A549 treated with AZD2906 at 1 μM for 4 hours (cell line): ENCODE measurements at places on chromosomes 12 and 14. TPM values are rescaled to one million over a fixed set of nuclear protein-coding genes. Genes with fewer than 3 reads are reported as not detected.

NOVA1 gene
- 3.4 to 4.7 TPM (median 3.9 TPM) in 5 replicates for total RNA-seq

RPGRIP1 gene
- total RNA-seq, result 0.10 to 0.31 TPM (median 0.18 TPM) in 5 replicates

CLSTN3 gene
- total RNA-seq, result 11.7 to 17.4 TPM (median 14.9 TPM) in 5 replicates

SIRT4 gene
- total RNA-seq, result 0.41 to 0.98 TPM (median 0.71 TPM) in 5 replicates

SLC22A17 gene
- 5.5 to 7.4 TPM (median 6.7 TPM) in 5 replicates for total RNA-seq

PARP11 gene
- total RNA-seq, result 1.6 to 2.1 TPM (median 1.8 TPM) in 5 replicates

SMIM41 gene
- total RNA-seq, result not detected in 5 replicates

KCNK10 gene
- not detected in 5 replicates for total RNA-seq

GUCY2C gene
- total RNA-seq, result 0.02 to 0.03 TPM in 2 of 5 replicates, not detected in the others

SLC25A21 gene
- 0.68 to 1.2 TPM (median 0.87 TPM) in 5 replicates for total RNA-seq

SLC17A8 gene
- 0.02 to 0.06 TPM in 2 of 5 replicates, not detected in the others for total RNA-seq

KRT74 gene
- total RNA-seq, result 0.02 to 0.03 TPM in 2 of 5 replicates, not detected in the others
